ENCODE measurements at places on chromosomes 5 and 9. TPM values are rescaled to one million over a fixed set of nuclear protein-coding genes. Genes with fewer than 3 reads are reported as not detected.

GRCh38 chr5:127967323-127967982 is 116.1 kb upstream of the SLC12A2 start:
- DNase-seq: no peak

DNA sequence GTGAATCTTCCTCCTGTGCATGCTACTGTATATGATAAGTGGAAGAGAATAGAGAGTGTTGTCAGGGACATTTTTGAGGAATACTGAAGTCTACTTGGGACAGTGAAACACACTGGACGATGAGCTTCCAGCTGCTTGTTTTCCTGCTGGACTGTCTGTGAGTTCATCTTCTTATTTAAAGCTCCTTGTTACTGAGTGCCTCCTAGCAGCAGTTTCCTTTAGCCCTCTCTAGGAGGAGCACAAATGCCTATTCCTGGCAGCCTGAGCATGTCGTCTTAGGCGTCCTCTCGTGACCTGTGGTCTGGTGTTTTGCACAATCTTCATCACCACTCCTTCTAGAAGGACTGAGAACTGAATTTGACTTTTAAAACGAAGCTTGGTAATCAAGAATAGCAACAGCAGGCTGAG is 43.8 kb downstream of the ANKRD33B start:
- peak; percentile 78 for DNase-seq

GRCh38 chr5:138716456-138716924 is 36.7 kb upstream of the CTNNA1 start:
- DNase-seq: no peak

GRCh38 chr5:80031109-80031508 is 4.0 kb upstream of the THBS4 start:
- DNase-seq: no peak

- no peak for DNase-seq
Observed at GRCh38 chr5:106106384-106106783, 1564.4 kb downstream of the EFNA5 start.

DNA sequence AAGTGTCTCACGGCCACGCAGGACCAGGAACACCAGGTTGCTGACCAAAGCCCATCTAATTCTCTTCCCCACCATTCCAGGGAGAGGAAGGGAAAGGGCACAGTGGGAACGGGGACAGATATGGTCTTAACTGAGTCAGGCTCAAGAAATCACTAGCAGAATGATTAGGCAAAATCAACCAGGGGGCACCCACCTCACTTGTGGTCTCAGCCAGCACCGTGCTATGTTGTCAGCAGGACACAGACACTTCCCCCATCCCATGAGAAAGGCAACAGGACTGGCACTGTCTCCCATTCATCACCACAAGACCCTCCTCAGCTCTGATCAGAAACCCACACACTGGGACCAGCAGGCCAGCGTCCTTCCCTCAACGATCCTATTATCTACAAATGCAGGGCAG is 2.9 kb downstream of the BICD2 start:
- no peak for DNase-seq

DNA sequence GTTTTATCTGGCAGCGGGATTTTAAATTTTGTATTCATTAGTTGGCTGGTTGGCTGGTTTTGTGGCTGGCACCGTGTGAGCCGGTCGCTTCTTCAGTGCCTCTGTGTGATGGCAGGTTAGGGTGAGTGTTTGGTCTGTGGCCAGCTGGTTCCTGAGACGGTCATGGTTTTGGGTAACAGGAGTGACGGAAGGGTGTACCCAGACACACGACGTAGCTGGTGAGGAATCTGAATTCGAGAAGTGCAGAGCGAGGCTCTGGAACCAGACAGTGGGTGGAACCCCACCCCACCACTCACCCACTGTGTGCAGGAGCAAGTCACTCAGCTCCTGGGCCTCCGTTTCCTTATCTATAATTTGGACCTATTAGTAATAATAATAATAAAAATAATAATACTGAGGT is 2.7 kb downstream of the BTNL9 start:
- DNase-seq: no peak

DNA sequence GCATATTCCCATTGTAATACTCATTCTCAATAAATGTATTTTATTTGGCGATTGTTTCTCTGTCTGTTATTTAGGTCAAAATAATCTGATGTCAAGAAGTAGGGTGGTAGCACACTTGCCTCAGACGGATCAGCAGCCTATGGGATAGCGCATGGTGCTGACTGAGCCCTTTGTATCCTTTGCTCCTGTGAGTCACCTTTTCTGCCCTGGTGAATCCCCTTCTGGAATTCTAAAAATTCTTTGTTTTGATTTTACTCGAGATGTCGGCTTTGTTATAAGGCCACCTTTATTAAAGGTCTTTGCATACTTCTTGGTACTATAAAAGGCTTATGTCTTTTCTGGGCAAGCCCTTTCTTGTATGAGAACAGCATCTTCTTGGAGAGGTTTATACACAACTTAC is 1187.8 kb downstream of the CDH9 start:
- no peak for DNase-seq

DNA sequence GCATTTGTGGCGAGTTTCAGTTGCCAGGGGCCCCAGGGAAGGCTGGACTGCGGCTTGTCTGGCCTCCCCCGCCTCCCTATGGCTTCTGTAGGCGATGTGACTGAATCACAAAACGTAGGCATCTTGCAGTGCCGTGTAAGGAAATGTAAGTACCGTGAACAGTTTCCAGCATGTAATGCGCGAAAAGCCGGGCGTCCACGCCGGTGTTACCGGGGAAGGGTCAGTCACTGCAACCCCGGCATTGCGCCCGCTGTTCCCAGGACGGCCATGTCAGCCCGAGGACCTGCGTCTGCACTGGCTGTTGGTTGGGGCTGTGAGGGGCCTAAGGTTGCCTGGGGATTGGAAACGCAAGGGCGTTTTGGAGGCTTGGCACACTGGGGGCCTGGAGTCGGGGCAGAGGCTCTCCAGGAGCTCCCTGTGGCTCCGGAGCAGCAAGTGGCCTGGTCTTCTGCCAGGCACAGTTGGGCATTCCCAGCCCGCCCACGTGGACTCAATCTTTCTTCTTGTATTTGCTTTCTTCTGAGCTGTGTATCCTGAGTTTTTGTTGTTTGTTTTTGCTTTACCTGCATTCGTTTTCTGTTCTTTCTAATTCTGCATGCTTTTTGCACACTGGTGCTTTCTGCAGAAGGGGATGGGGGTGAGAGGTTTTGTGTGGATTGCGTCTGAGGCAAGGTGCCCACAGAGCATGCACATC is 36.9 kb upstream of the PLEKHG4B start:
- DNase-seq: no peak

- no peak for DNase-seq
Observed at GRCh38 chr9:132997591-132997990, 19.1 kb downstream of the GFI1B start.

DNA sequence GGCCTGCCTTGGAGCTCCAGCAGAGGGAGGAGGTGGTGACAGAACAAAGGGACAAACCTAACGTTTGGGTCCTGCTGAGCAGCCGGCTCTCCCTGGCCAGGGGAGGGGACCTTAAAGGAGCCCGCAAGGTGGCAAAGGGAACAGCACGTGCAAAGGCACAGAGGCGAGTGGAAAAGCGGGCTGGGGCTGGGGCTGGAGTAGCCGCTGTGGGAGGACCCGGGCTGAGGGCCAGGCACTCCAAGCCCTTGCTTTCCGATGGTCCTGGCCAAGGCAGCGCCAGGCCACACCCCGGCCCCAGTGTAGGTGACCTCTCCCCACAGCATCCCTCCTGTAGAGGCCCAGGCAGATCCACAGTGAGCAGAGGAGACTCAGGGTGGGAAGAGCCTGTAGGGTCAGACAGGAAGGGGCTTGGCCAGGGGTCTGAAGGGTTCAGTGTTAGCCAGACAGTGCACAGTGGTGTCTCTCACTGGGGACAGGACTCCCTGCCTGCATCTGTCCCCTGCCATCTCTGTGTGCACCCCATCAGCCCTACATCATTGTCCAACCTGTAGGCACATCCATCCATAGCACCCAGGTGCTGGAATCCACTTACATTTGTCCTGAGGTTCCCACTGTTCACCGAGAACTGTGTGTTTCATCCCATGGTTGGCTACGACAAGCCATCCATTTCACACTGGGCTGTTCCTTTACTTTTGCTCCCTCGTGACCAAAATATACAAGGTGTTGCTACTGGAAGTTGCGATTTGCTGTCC is 77.0 kb downstream of the NEK6 start:
- no peak for DNase-seq

GRCh38 chr9:97559111-97559514 is 57.6 kb downstream of the TMOD1 start:
- no peak for DNase-seq

DNA sequence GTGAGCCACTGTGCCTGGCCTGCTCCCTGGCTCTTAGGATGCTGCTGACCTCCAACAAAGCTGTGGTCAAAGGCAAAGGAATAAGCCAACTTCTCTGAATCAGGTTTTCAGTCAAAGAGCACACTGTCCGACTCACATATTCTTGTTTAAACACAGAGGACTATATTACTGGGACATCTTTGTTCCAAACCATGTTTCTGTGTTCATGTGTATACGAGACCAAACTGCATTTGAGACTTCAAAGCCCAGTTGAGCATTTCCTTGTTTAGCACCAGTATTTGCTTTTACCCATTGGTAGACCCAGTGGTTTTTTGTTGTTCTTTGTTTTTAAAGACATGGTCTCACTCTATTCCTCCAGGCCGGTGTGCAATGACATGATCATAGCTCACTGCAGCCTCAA is 100.2 kb downstream of the SCAI start:
- no peak for DNase-seq

- no peak for DNase-seq
Observed at GRCh38 chr5:128082551-128083032, 974 bp upstream of the SLC12A2 start.

DNA sequence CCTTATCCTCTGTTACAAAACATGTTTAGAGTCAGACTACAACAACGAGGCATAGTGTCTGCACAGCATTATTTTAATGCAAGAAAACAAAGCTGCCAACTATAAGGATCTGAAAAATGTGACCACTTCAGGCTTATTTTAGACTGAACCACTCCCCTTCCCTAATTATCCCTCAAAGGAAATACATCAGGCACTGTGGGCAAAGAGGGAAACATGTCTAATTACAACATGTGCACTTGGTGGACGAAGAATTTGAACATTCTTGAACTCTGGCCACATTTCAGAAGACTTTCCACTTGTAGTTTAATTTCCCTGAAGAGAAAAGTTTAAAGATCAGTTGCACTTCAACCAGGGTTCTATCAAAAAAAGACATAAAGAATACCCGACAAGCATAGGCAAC is 3.8 kb downstream of the MTMR12 start:
- DNase-seq: no peak

DNA sequence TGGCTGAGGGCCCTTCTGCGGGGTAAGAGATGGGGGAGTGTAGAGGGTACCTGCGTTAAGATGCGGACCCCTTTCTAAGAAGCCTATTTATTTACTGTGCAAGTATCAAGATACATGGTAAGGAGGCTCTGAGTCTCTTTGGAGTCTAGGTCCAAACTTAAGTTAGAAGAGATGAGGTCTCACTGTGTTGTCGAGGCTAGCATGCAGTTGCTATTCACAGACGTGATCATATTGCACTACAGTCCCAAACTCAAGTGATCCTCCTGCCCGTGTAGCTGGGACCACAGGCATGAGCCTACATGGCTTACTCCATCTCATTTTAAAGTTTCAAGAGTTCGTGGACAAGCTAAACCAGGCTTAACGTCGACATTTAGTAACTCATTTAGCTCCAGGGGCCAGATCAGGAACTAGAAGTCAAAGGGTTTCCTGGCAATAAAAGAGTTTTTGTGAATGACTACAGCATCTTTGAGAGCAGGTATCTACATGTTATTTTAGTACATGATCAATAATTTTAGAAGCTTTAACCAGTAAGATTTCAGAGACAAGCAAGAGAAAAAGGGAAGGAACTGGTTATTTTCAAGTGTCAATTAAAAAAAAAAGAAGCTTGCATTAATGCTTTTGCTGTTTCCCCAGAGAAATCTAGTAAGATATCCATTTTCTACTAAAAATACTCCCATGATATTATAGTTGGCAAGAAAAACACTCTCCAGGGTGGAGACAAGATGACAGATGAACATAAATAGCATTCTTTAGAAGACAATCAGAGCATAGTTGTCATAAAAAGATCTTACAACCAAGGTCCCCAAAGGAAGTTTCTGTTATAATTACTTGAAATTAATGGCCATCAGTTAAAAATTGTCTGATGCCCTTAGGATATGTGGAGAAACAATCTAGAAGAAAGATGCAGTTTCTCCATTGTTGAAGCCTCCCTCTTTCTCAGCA is 141.3 kb downstream of the SCAMP1 start:
- DNase-seq: no peak

DNA sequence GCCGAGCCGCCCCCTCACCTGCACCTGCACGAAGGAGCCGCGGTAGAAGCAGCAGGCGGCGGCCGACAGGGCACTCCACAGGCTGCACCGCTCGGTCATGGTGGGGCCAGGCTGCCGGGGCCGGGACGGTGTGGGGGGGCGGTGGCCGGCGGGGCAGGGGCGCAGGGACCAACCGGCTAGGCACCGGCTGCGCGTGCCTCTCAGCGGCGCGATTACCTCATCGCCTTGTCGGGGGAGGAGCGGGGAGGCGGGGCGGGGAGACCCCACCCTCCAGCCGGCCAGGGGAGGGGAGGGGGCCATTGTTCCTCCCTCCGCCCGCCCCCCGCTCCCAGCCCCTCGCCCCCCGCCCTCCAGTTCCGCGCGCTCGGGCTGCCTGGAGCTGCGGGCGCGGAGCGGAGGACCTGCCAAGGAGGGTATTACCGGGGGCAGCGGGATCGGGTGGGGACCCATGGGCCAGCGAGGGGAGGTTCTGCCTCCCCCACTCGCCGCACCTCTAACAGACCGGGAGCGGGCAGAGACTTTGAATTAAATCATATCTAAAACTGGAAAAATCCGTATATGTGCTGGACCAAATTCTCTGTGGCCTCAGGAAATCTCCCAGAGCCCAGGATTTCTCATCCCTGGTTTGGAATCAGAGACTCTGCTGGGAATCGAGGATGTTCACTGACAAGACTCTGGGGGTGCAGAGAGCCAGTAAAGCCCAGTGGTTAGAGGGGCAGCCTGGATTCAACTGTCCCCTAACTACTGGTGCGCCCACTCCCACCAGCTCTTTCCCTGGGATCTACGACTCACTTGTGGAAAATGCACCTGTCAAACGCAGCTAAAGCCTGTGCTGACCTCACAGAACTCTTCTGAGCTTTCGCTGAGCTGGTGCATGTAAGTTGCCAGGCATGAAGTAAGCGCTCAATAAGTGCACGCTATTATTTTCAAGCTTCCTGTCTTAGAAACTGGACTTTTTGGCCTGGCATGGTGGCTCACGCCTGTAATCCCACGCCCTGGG is 20.3 kb upstream of the TOR2A start:
- DNase-seq: no peak

GRCh38 chr9:78575771-78576170 is 278.8 kb downstream of the PSAT1 start:
- no peak for DNase-seq

DNA sequence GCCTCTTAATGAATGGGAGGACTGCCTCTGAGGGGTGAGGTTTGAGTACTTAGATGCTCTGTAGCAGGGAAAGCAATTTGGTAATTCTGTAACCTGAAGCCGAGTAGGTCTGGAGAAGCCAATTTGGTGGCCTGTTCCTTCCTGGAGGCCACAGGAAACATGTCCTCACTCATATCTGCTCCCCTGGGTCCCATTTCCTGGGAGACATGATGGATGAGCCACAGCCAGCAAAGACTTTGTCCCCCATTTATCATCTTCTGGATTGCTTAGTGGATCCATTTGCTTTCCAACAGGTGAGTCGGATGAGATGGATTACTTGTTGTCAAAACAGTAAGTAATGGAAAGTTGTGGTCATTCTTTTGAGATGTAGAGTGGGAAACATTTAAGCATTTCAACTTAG is 99.8 kb upstream of the KLF9 start:
- no peak for DNase-seq

ADGRD2 gene
- total RNA-seq: not detected

CTNNAL1 gene
- total RNA-seq: 44.2 TPM

LCN2 gene
- 1.1 TPM for total RNA-seq

NSUN2 gene
- total RNA-seq: 45.0 TPM

ZNF608 gene
- total RNA-seq: 13.2 TPM

FBXL7 gene
- 32.7 TPM for total RNA-seq

MYOZ3 gene
- 14.1 TPM for total RNA-seq
